Common myeloid progenitor, CD34-positive (primary cell): ENCODE measurements at places on chromosomes 1 and 21.

DNA sequence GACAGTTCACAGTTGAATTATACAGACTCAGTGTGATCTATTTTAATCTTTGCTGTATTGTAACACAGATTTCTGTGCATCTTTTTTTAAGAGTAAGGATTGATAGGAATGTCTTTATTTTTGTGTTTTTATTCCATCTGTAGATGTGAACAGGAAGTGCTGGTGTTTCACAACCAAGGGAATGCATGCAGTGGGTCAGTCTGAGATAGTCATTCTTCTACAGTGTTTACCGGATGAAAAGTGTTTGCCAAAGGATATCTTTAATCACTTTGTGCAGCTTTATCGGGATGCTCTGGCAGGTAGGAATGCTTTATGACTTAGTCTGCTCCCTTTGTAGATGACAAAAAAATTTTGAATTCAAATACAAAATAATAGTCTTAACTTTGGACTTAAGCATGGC is 84.5 kb downstream of the CC2D1B start:
- no peak for DNase-seq
- H3K27ac ChIP-seq = no peak overlapping the region
- no peaks in the 10 kb centered on the region for H3K4me1 ChIP-seq
- no peaks in the 10 kb centered on the region for H3K36me3 ChIP-seq

- no peak overlapping the region for H3K27ac ChIP-seq
- H3K36me3 ChIP-seq = peaks cover 4% of the 10 kb centered on the region
- H3K4me1 ChIP-seq = peaks cover 28% of the 10 kb centered on the region
- no peaks in the 10 kb centered on the region for H3K27me3 ChIP-seq
These were observed 13.3 kb downstream of the MAPKAPK2 start for GRCh38 chr1:206698011-206698410.

DNA sequence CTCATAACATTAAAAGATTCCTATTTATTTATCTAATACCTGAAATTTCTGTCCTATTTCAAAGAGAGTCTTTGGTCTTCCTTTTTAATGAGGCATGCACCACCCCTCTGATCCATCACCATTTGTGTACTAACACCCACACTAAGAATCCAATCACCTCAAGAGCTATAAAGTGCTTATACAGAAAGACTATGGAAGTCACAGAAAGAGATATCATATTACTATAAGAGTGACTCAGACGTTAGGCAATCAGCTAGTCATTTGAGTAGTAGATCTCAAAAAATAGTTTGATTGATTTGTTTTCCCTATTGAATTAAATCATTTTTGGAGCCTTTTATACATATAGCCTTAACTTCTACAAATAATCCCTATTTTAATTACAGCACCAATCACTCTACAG is 46.1 kb downstream of the NME7 start:
- DNase-seq = no peak
- no peaks in the 10 kb centered on the region for H3K27me3 ChIP-seq
- peaks cover 11% of the 10 kb centered on the region for H3K4me1 ChIP-seq
- no peaks in the 10 kb centered on the region for H3K36me3 ChIP-seq
- no peak overlapping the region for H3K27ac ChIP-seq

- no peak overlapping the region for H3K27ac ChIP-seq
- no peaks in the 10 kb centered on the region for H3K27me3 ChIP-seq
- H3K4me3 ChIP-seq = no peak overlapping the region
- peak; percentile 90 for DNase-seq
These were observed 24.5 kb upstream of the RGS1 start for GRCh38 chr1:192550922-192551534.

- no peaks in the 10 kb centered on the region for H3K27me3 ChIP-seq
- no peak for DNase-seq
- H3K36me3 ChIP-seq = no peaks in the 10 kb centered on the region
- H3K27ac ChIP-seq = no peak overlapping the region
- no peaks in the 10 kb centered on the region for H3K4me1 ChIP-seq
- H3K4me3 ChIP-seq = no peak overlapping the region
These were observed 30.9 kb downstream of the LMO4 start for GRCh38 chr1:87359586-87359985.

DNA sequence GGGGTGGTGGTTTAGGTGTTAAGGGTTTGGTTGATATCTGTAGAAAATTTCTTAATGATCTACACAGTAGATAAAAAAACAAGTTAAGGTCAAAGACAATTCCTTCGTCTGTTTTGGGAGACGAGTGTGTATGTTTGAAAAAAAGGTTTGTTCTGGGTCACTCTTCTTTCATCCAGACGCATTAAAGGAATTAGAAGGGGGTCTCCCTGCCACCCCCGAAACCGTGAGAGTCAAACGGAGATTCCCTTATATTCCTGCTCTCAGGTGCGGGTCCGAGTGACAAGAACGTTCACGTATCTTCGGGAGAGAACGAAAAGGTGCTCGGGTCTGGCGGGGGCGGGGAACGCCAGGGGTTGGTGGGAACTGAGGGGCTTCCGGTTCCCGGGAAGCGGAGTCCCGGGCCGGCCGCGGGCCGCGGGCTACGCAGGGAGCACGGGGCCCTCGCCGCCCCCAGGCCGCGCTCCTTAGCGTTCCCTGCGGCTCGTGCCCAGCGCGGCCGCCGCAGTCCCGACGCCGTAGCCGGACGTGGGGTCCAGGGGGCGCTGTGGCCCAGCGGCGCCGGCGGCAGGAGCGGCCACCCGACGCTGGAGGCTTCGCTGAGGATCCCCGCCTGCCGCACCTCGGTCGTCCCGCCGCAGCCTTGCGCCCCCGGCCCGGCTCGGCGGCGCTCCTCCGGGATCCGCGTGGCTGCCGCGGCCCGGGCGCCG is at the start of gene ZFYVE9:
ZFYVE9 (plus strand) TSS at position 577 of the 707 bp plus-strand sequence. CDS start 91,118 bp downstream, outside the sequence.
- H3K27me3 ChIP-seq = no peaks in the 10 kb centered on the region
- peak within 1 kb of the TSS; percentile 85 for H3K4me3 ChIP-seq
- peak within 1 kb of the TSS; percentile 66 for H3K27ac ChIP-seq
- H3K4me1 ChIP-seq = peaks cover 29% of the 10 kb centered on the region
- DNase-seq = peak; percentile 75
- H3K36me3 ChIP-seq = no peaks in the 10 kb centered on the region

GRCh38 chr1:112852276-112852675 is 103.7 kb downstream of the SLC16A1 start:
- H3K27ac ChIP-seq = no peak overlapping the region
- H3K36me3 ChIP-seq = no peaks in the 10 kb centered on the region
- H3K27me3 ChIP-seq = peaks cover 52% of the 10 kb centered on the region
- no peak overlapping the region for H3K4me3 ChIP-seq

DNA sequence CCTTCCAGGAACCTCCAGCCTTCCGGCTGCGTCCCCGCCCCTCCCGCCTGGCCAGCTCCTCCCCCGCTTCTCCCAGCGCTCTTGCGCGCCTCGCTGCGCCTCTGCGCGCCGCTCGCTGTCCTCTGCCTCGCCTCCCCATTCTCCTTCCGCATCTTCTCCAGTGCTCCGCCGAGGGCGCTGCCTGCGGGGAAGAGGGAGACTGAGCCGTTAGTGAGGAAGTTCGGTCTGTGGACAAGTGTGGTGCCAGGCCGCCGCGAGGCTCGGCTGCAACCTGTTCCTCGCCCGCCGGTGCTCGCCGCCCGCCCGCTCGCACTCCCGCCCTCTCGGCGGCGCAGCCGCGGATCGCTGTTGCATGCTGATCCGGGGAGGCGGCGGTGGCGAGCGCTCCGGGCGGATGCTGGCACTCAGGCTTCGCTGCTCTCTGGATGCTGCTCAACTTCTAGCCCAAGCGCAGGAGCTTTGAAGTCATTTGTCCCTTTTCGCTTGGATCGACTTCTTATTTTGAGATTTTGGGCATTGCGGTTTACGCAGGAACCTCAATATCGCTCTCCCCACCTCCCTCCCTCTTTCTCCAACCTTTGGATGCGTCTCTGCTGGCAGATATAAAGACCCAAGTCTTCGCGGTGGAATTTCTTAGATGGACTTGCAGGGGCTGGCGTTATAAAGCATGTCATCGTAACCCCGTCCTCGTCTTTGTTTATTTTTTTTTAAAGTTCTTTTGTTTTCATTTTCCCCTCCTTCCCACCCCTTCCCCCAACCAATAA is 614 bp upstream of the CACNA1E start:
- H3K36me3 ChIP-seq = no peaks in the 10 kb centered on the region
- peak overlapping the region; percentile 46 for H3K4me3 ChIP-seq
- no peak overlapping the region for H3K27ac ChIP-seq
- peaks cover 31% of the 10 kb centered on the region for H3K27me3 ChIP-seq
- H3K4me1 ChIP-seq = peaks cover 4% of the 10 kb centered on the region

DNA sequence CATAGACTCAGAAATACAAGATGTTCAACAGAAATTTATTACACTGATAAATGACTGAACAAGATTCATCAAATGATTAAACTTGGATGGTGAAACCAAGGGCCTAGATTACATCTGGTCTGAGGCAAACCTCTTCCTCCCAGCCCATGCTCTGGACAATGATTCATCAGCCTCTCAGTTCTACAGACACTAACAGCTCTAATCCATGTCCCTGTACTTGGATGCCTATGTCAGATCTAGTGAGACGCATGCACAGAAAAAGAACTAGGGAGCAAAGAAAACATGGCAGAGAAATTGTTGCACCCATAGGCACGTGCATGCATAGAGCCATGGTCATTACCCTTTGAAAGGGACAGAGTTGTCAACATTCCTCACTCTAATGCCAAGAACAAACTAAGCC is 250.1 kb downstream of the KCNH1 start:
- DNase-seq = no peak
- no peaks in the 10 kb centered on the region for H3K4me1 ChIP-seq
- no peak overlapping the region for H3K27ac ChIP-seq
- no peak overlapping the region for H3K4me3 ChIP-seq
- H3K27me3 ChIP-seq = no peaks in the 10 kb centered on the region
- H3K36me3 ChIP-seq = no peaks in the 10 kb centered on the region

GRCh38 chr1:236853921-236854604 is 59.0 kb downstream of the MTR start:
- H3K4me1 ChIP-seq = no peaks in the 10 kb centered on the region
- H3K36me3 ChIP-seq = peaks cover 83% of the 10 kb centered on the region
- no peaks in the 10 kb centered on the region for H3K27me3 ChIP-seq
- H3K4me3 ChIP-seq = no peak overlapping the region
- no peak overlapping the region for H3K27ac ChIP-seq

DNA sequence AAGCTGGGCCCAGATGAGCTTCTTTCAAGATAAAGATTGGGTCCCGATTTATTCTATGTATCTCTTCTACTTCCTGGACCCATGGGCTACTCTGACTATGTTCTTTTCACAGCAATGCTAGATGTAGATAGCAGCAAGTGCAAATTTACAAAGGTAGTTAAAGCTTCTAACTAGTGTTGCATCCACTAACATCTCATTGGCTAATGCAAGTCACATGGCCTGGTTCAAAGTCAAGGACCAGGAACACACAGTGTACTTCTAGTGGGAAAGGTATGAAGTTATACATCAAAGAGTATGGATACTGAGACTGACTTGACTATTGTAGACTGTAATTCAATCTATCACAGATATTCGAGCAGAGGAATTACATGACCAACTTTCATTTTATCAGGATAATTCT is 588.8 kb downstream of the PLA2G4A start:
- no peak for DNase-seq
- H3K4me1 ChIP-seq = no peaks in the 10 kb centered on the region
- H3K36me3 ChIP-seq = no peaks in the 10 kb centered on the region
- H3K4me3 ChIP-seq = no peak overlapping the region

DNA sequence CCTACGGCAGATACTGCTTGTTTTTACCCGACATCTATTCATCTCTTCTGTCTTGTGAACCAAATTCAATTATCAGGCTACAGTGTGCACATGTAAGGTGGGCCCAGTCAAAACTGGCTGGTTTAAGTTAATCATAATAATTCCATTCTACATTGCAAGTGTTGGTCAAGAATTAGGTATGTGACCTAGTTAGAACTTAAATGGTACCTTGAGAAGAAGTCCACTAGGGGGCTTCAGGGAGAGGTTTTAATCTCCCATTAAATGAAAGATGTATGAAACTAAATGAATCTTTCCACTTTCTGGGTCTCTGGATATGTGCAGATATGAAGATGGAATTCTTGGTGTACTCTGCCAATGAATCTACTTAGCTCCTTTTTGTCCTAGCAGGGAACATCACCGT is 187.1 kb downstream of the CDC42BPA start:
- peak; percentile 28 for DNase-seq
- H3K4me1 ChIP-seq = no peaks in the 10 kb centered on the region
- no peaks in the 10 kb centered on the region for H3K27me3 ChIP-seq
- peaks cover 2% of the 10 kb centered on the region for H3K36me3 ChIP-seq
- no peak overlapping the region for H3K4me3 ChIP-seq
- no peak overlapping the region for H3K27ac ChIP-seq

GRCh38 chr1:61645476-61645875 is 79.5 kb downstream of the TM2D1 start:
- H3K27ac ChIP-seq = no peak overlapping the region
- H3K27me3 ChIP-seq = no peaks in the 10 kb centered on the region
- no peak for DNase-seq
- H3K4me3 ChIP-seq = no peak overlapping the region
- H3K4me1 ChIP-seq = peaks cover 23% of the 10 kb centered on the region

DNA sequence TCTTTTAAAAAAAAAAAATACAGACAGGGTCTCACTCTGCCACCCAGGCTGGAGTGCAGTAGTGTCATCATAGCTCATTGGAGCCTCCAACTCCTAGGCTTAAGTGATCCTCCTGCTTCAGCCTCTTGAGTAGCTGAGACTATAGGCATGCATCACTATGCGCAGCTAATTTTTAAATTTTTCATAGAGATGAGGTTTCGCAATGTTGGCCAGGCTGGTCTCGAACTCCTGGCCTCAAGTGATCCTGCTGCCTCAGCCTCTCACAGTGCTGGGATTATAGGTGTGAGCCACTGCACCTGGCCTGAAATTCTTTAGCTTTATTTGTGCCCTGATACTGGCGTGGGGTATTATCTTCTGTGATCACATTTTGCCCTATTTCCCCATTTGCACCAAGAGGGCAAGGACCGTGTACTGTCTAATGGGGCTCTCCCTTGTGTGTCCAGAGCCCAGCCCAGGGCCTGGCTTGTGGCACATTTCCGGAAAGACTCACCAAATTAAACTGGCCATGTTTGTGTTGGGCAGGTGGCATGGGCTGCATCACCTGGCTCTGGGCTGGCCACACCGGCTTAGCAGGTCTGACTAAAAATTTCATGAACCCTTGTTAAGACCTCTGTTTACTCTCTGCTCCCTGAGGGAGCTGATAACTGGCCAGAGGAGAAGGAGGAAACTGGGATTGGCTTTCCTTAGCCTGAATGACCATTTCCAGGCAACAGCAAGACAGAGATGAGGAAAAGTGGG is 32.2 kb downstream of the TRIM62 start:
- H3K27me3 ChIP-seq = no peaks in the 10 kb centered on the region
- H3K4me1 ChIP-seq = no peaks in the 10 kb centered on the region
- no peak overlapping the region for H3K27ac ChIP-seq
- H3K36me3 ChIP-seq = no peaks in the 10 kb centered on the region

DNA sequence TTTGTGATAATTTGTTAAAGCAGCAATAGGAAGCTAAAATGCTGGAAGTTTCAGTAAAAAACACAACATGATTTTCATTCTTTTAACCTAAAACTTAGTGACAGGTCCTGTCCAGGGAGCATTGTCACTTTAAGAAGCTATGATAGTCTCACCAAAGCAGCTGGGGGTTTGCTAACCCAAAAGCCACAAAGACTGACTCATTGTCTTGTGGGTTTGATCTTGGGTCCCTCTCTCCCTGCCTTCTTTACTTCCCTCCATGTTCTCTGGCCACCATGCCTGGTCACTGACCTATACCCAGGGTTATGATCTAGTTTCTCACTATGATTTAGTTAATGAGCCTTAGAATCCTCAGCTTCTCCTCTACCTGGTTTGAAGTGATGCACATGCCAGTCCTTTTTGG is 213.5 kb upstream of the PTGFR start:
- no peaks in the 10 kb centered on the region for H3K4me1 ChIP-seq
- peak; percentile 13 for DNase-seq
- H3K36me3 ChIP-seq = no peaks in the 10 kb centered on the region

GRCh38 chr1:177368255-177368654 is 197.5 kb downstream of the BRINP2 start:
- H3K4me3 ChIP-seq = no peak overlapping the region
- H3K27me3 ChIP-seq = no peaks in the 10 kb centered on the region
- DNase-seq = no peak
- H3K4me1 ChIP-seq = no peaks in the 10 kb centered on the region
- no peaks in the 10 kb centered on the region for H3K36me3 ChIP-seq
